Transverse colon (tissue), 4 donors: ENCODE measurements at places on chromosomes 5 and 9.
A peak's percentile ranks its signal among the peaks of the same experiment; 100 is the strongest.

DNA sequence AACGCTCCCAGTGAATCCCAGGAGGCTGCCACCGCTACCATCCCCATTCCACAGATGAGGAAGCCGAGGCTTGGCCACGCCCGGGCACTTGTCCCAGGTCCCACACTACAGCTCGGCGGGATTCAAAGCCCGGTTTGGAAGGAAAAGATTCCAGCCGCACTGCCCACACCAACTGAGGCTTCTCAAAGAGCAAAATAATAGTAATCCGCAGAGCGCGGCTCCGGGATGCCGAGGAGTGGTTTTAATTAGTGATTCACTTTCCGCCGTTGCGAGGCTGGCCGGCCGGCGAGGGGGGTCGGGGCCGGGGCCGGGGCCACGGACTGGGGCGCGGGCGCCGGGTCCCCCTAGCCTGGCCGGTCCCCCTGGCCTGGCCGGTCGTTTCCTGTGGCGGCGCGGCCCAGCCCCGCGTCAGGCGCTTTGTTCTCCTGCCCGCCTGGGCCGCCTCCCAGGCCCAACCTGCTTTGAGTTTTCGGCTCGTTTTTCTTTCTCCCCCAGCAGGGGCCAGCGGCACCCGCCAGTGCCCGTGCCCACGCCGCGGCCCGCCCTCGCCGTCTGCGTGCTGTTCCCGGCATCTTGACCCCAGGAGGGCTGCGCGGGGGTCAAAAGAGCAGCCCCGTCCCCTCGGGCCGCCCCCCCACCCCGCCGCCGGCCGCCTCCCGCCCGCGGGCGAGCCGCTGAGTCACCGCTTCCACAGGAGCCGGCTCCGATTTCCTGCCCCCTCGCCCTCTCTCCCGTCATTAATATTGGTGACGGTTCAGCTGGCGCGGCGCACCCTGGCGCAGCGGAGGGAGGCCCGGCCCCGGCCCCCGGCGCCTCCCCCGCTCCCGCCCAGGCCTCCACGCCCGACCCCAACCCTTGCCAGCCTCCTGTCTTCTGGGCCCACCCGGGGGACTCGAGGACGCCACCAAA is 31.2 kb downstream of the FGF18 start:
- peak; percentile 36 for DNase-seq
- H3K36me3 ChIP-seq: no peaks in the 10 kb centered on the region
- peak overlapping the region; percentile 43 for H3K4me3 ChIP-seq
- H3K27me3 ChIP-seq: peaks cover 16% of the 10 kb centered on the region

DNA sequence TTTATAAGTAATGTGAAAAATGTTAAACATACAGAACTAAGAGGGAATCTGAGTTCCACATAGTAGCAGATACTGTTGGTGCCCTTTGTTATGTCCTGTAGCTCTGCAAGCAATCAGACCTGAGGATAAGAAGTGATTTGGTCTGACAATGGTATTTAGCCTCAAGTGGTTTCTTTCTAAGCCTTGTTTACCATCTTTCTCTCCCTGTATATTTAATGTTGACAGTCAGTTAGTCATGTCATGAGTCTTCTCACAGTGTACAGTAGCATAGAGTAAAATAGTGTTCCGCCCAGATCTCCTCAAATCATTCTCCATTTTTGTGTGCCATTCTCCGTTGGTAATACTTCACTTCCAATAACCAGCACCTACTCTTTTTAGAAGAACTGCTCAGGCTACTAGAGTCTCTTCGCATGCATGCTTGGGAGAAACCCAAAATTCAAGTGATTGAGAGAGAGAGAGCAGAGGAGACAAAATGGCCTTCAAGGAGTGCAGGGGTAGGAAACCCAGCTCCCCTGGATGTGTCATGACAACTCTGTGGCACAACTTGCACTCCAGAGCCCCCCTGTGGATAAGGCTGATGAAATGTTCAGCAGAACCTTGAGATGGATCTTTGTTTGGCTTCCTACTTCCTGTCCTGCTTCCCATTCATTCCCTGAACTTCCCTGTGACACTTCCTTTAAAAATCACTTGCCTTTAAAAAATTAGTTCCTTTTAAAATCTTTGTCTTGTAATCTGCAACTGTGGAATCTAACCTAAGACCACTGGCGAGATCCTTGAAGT is 129.2 kb upstream of the FST start:
- no peak for DNase-seq
- no peaks in the 10 kb centered on the region for H3K27me3 ChIP-seq
- no peaks in the 10 kb centered on the region for H3K36me3 ChIP-seq
- H3K27ac ChIP-seq: no peak overlapping the region
- H3K4me3 ChIP-seq: no peak overlapping the region

DNA sequence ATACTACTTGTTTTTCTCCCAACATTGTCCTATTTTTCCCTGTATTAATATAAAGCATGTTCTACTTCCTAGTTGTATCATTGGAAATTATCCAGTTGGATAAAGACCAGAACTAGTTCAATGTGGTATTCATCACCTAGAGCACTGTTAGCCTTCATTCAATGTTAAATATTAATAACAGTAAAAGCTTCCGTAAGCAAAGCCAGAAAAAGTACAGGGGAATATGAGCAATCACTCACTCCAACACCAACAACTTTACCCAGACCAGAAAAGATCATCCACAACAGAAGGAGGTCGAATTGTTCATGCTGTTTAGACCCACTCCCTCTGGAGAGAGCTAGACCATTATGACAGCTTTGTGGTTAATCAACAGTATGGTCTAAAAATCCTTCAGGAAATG is 728.4 kb downstream of the MAT2B start:
- H3K4me1 ChIP-seq: no peaks in the 10 kb centered on the region
- DNase-seq: no peak
- no peaks in the 10 kb centered on the region for H3K36me3 ChIP-seq
- no peak overlapping the region for H3K4me3 ChIP-seq
- H3K27ac ChIP-seq: no peak overlapping the region

DNA sequence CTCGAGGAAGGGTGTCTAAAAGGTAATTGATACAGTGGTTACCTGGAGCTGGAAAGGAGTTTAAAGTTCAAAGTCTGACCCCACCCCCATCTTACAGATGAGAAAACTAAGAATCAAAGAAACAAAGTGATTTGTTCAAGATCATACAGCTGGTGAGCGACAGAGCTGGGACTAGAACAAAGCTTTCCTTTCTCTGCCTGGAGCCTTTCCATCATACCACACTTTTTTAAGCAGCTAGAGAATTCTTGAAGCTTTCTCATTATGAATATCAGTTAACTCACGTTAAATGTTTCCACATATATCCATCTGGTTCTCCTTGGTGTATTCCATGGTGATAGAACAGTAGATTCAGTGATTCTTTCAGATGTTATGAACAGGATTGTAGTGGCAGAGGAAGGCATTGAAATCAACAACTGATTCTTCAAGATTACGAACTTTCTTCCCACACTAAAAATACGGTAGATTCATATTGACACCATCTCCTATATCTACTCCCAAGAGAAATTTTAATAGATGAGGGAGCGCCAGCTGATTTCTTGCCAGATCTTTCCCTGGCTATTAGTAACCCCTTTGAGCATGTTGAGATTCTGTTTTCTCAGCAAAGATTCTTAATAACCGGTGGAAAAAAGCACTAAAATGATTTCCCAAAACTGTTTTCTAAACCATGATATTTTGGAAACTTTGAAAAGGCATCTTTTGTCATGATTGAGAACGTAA is 233.7 kb downstream of the ADAMTSL1 start:
- H3K36me3 ChIP-seq: no peaks in the 10 kb centered on the region
- H3K27me3 ChIP-seq: no peaks in the 10 kb centered on the region
- no peak for DNase-seq
- no peak overlapping the region for H3K27ac ChIP-seq
- H3K4me3 ChIP-seq: no peak overlapping the region
